ENCODE measurements at places on chromosomes 6 and 20. TPM values are rescaled to one million over a fixed set of nuclear protein-coding genes. Genes with fewer than 3 reads are reported as not detected.

DNA sequence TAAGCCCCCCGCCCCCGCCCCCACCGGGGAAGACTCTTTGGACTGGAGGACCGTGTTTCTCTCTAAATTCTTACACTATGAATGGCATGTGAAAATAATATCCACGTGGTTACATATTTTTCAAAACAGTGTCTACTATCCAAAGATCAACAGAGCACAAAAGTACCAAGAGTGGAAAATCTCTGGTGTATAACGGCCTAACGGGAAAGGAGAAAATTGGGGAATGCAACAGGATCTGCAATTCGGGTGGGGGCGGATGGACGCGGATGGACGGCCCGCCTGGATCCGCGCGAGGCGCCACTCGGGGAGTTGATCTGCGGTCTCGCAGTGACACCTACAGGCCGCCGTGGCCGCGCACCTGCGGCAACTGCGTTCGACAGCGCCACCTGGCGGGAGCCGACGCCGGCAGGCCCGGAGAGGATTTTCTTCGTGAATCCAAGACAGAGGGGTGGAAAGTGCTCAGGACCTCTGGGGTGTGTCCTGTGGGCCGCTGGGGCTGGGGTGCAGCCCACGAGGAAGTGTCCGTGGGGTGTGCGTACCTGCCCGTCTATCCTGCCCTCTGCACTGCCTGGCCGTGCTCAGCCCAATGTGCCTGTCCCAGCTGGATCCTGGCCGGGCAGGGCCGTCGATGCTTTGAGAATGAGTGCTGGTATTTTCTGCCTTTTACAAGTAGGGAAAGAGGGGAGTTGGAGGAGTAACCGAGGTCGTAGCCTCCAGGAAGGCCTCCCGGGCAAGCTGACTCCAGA is 18.6 kb downstream of the ANKRD60 start:
- no peaks in the 10 kb centered on the region for H3K36me3 ChIP-seq
- DNase-seq: peak; percentile 97
- H3K4me1 ChIP-seq: no peaks in the 10 kb centered on the region
- no peak overlapping the region for H3K4me3 ChIP-seq
- no peak overlapping the region for H3K27ac ChIP-seq

- H3K27ac ChIP-seq: peak overlapping the region; percentile 52
- H3K4me1 ChIP-seq: peaks cover 14% of the 10 kb centered on the region
- no peaks in the 10 kb centered on the region for H3K36me3 ChIP-seq
Observed at GRCh38 chr6:110414669-110415068, 706 bp downstream of the DDO start.

- H3K27me3 ChIP-seq: no peaks in the 10 kb centered on the region
- H3K27ac ChIP-seq: peak overlapping the region; percentile 92
- H3K36me3 ChIP-seq: no peaks in the 10 kb centered on the region
- no peak for DNase-seq
Observed at GRCh38 chr6:140073456-140073855, 699.0 kb upstream of the CITED2 start.

DNA sequence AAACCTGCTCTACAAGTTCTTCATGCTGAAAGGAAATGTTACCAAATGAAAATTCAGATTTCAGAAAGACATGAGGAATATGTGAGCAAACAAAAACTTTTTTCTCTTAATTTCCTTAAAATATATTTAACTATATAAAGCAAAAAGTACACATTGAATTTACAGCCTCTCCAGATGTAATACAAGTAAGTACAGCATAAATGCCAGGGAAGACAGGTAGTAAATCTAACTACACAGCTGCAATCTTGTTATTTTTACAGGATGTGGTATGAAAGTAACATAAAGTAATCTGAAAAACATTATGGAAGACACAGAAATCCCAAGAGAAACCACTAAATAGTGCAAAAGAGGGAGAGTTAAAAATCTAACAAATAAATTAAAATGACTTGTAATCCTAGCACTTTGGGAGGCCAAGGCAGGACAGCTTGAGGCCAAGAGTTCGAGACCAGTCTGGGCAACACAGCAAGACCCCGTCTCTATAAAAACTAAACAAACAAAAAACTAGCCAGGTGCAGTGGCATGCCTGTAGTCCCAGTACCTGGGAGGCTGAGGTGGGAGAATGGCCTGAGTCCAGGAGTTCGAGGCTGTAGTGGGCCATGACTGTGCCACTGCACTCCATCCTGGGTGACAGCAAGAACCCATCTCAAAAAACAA is 50.7 kb downstream of the FAM8A1 start:
- H3K4me3 ChIP-seq: no peak overlapping the region
- no peaks in the 10 kb centered on the region for H3K4me1 ChIP-seq
- no peak for DNase-seq
- H3K27me3 ChIP-seq: no peaks in the 10 kb centered on the region
- no peak overlapping the region for H3K27ac ChIP-seq
- H3K36me3 ChIP-seq: peaks cover 33% of the 10 kb centered on the region

DNA sequence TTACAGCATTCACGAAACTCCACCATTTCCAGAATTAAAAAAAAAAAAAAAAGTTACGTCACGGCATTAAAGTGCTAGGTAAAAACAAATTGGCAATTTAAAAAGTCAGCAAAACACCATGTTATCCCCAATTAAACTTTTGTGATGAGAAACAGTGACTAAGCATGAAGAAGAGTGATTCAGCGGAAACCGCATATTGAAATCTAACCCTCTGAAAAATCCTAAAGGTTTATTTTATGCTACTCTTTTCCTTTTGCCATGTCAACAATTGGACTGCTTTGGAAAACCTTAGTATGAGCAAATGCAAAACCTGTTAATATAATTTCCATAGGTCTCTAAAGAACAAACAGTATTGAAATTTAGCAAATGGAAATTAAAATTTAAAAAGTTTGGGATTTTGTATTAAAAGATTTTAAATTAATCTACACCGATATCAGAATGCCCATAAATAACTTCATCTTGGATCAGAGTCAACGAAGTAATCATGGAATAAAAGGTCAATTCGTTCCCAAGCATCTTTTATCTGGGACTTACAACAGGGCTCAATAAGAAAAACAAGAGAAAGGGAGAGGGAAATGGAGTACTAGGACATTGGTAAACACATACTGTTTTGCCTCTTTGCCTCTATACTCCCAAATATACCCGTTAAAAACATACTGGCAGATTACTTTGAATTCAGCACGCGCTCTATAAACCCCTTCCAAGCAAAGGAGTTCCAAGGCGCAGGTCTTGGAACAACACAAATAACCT is 1.1 kb downstream of the FBXO30 start:
- H3K4me1 ChIP-seq: peaks cover 32% of the 10 kb centered on the region
- H3K36me3 ChIP-seq: no peaks in the 10 kb centered on the region
- no peaks in the 10 kb centered on the region for H3K27me3 ChIP-seq

GRCh38 chr6:89782222-89782621 is 37.4 kb downstream of the MDN1 start:
- no peak for DNase-seq
- no peak overlapping the region for H3K27ac ChIP-seq
- peaks cover 45% of the 10 kb centered on the region for H3K36me3 ChIP-seq
- H3K4me3 ChIP-seq: no peak overlapping the region
- no peaks in the 10 kb centered on the region for H3K27me3 ChIP-seq
- no peaks in the 10 kb centered on the region for H3K4me1 ChIP-seq

Gene PDE7B
- total RNA-seq: 25.3 TPM

- H3K4me1 ChIP-seq: no peaks in the 10 kb centered on the region
- H3K27ac ChIP-seq: no peak overlapping the region
- no peaks in the 10 kb centered on the region for H3K27me3 ChIP-seq
Observed at GRCh38 chr20:1165521-1165920, 19.3 kb downstream of the TMEM74B start.

- peak overlapping the region; percentile 97 for H3K4me3 ChIP-seq
- peak overlapping the region; percentile 78 for H3K27ac ChIP-seq
- H3K36me3 ChIP-seq: peaks cover 37% of the 10 kb centered on the region
- H3K27me3 ChIP-seq: no peaks in the 10 kb centered on the region
Observed at GRCh38 chr6:28922004-28922820, 1.6 kb downstream of the TRIM27 start.

DNA sequence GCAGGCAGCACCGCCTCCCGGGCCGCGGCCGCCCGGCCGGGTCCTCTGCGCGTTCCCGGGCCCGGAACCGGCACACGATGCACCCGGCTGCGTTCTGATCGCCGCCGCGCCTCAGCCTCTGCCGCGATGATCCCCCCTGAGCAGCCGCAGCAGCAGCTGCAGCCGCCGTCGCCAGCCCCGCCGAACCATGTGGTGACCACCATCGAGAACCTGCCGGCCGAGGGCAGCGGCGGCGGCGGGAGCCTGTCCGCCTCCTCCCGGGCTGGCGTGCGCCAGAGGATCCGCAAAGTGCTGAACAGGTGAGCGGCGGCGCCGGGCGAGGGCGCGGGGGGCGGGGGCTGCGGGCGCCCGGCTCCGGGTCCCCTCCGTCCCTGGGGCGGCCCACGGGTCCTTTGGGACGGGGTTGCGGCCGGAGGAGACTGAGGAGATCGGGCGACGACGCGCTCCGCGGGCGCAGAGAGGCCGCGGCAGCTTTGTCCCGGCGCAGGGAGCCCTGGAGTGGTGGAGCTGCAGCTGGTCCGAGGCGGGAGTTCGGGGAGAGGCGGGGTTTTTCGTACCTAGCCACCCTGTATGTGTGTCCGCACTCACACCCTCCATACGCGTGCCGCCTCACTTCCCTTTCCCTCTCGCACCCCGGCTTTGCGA is 659 bp downstream of the SLC35F1 start:
- peak; percentile 73 for DNase-seq
- H3K27me3 ChIP-seq: peaks cover 25% of the 10 kb centered on the region
- H3K4me3 ChIP-seq: peak overlapping the region; percentile 59
- H3K27ac ChIP-seq: no peak overlapping the region
- no peaks in the 10 kb centered on the region for H3K4me1 ChIP-seq

GRCh38 chr6:36329798-36330291 is 6.8 kb downstream of the BNIP5 start:
- no peaks in the 10 kb centered on the region for H3K36me3 ChIP-seq
- peaks cover 65% of the 10 kb centered on the region for H3K27me3 ChIP-seq
- no peaks in the 10 kb centered on the region for H3K4me1 ChIP-seq
- no peak for DNase-seq
- no peak overlapping the region for H3K27ac ChIP-seq

DNA sequence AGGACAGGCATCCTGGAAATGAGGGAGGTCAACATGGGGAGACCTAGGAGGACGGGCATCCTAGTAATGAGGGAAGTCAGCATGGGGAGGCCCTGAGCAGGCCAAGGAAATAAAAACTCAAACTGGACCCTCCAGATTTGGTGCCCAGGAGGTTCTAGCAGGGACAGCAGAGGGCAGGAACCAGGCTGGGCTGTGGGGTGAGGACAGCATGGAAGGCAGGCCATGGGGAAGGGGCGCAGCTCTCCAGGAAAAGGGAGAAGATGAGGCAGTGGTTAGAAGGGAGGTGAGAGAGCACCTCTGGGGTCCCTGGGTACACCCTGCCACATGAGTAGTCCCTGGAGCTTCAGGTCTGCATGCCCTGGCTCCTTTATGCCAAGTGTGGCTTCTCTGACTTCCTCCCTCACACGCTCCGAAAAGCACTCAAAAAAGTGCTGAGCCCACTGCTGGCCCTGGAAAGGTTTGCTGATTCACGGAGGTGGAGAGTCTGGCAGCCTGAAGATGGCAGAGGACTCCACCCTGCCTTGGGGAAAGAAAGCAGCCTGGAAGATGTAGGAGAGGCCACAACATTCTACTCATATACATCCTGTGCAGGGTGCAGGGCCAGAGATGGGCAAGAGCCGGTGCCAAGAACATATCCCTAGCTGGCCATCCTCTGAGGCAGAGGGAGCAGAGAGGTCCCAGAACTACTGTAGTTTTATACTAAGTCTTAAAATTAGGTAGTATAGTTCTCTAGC is 154.9 kb downstream of the MRPL14 start:
- no peaks in the 10 kb centered on the region for H3K36me3 ChIP-seq
- H3K27ac ChIP-seq: peak overlapping the region; percentile 81
- peaks cover 32% of the 10 kb centered on the region for H3K4me1 ChIP-seq
- H3K27me3 ChIP-seq: no peaks in the 10 kb centered on the region
- H3K4me3 ChIP-seq: no peak overlapping the region

Gene MAPK14
- total RNA-seq: 86.0 TPM

Gene FHL5
- not detected for total RNA-seq

Gene SPATS1
- total RNA-seq: not detected

DNA sequence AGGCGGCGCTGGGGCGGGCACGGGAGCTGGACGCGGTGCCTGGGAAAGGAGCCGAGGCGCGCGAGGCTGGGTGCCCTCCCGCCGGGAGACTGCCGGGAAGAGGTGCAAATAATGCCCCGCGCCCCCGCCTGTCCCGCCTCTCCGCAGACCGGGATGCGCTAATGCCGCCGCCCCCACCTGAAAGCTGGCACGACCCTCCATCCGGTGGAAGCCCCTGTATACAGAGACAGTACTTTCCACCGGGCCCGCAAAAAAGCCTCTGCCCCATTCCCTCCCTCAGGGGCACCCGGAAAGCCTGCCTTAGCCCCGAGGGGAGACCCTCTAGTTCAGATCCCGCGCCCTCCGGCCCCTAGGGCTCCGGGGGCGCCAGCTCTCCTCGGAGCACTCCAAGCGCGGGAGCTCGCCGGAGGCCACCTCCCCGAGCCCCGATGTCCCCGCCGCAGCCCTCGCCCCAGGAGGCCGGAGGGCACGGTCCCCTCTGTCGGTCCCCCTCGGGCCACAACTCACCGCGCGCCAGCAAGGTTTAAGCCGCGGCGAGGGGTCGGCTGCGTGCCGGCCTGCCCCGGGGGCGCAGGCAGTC is 1.2 kb downstream of the GRM4 start:
- peak; percentile 62 for DNase-seq
- no peaks in the 10 kb centered on the region for H3K36me3 ChIP-seq
- no peak overlapping the region for H3K27ac ChIP-seq
- H3K4me3 ChIP-seq: no peak overlapping the region

DNA sequence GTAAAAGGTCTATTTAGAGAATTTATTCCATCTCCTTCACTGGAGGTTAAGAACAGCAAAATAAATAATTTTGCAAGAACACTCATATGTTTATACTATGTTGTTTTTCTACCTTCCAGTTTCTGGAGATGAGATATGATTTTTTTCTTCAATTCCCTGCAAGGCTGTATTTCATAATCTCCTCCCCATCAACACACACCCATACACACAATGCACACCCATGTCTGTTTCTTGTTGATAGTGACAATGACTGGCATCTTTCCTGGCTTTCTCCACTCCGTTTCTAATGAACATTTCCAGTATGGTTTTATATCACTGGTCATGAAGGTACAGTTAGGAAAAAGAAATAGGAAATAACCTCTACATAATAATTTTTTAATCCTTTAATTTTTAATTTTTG is 202.1 kb downstream of the ARHGAP18 start:
- no peaks in the 10 kb centered on the region for H3K36me3 ChIP-seq
- no peaks in the 10 kb centered on the region for H3K4me1 ChIP-seq
- no peak overlapping the region for H3K4me3 ChIP-seq
- no peaks in the 10 kb centered on the region for H3K27me3 ChIP-seq
- H3K27ac ChIP-seq: no peak overlapping the region
- DNase-seq: no peak

DNA sequence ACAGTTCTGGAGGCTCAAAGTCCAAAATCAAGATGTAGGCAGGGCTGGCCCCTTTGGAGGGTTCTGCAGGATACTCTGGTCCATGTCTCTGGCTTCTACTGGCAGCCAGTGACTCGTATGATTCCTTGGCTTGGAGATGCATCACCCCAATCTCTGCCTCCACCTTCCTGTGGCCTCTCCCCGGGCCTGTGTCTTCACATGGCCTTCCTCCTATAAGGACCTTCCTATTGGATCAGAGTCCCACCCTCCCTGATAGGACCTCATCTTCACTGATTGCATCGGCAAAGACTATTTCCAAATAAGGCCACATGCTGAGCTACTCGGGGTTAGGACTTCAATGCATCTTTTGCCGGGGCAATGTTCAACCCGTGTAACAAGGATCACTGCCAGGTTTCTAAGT is 509.0 kb downstream of the CD83 start:
- H3K36me3 ChIP-seq: no peaks in the 10 kb centered on the region
- no peaks in the 10 kb centered on the region for H3K27me3 ChIP-seq
- no peak overlapping the region for H3K4me3 ChIP-seq
- no peaks in the 10 kb centered on the region for H3K4me1 ChIP-seq
- H3K27ac ChIP-seq: no peak overlapping the region

Data from osteoblast (primary cell).